Forelimb muscle (tissue), 1 donor: ENCODE measurements at places on chromosomes 11 and 22.

DNA sequence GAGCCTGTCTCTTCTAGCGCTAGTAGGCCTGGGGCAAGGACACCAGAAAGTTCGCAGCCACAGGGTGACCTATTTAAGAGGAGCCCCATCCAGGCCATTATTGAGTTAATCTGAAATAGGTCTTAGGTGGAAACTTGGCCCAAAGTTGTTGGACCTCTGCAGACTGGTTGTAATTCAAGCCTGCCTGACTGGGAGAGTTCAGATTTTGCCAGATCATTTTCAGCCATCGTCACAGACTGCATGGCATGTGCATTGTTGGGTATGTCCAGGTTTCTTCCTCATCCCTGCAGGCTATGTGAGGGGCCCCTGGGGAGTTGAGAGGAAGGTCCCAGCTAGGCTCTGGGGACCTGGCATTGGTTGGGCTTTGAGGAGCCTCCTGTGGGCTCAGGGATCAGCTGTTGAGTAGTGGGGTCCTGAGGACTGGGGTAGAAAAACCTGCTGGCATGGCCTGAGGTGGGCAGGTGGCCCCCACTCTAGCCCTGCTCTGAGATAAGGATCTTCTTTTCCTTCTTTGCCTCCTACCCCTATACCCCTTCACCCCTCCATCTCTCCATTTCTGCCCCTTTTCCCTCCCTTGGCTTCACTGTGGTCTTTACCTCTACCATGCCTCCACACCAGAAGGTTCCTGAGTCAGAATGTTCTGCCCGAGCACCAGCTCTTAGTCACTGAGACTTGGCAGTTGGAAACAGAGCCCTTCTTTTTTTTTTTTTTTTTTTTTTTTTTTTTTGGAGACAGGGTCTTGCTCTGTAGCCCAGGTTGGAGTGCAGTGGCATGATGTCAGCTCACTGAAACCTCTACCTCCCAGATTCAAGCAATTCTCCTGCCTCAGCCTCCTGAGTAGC is 112.7 kb downstream of the MORC2 start:
- no peak for DNase-seq

DNA sequence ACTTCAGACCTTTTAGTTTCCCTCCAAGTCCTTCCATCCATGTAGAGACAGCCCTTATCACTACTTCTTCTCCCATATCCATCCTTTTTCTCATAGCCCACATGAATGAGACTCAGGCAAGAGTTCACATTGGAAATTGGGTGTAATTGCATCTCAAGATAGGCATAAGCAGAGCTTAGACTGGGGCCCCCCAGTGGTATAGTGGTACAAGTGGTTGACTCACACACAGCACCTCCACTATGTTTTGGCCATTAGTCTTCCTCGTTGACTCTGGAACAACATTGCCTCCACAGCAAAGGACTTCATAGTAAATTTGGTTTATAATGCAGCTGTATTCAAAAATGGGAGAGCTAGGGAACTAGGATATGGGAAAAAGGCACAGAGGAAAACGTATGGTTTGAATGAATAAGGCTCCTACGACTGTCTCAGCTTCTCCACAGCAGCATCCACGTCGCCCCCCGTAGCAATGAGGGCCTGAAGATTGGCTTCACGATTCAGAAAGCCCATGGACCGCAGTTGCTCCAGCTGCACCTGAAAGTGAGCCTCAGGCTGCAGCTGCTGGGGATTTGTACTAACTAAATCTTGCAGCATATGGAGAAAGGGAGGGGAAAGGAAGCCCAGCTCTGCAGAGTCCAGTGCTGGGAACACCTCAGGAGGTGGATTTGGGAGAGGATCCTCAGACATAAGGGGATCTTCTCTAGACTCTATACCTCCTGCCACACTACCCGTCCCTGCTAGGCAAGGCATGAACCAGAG is 2.4 kb downstream of the UBQLN3 start:
- no peak for DNase-seq

DNA sequence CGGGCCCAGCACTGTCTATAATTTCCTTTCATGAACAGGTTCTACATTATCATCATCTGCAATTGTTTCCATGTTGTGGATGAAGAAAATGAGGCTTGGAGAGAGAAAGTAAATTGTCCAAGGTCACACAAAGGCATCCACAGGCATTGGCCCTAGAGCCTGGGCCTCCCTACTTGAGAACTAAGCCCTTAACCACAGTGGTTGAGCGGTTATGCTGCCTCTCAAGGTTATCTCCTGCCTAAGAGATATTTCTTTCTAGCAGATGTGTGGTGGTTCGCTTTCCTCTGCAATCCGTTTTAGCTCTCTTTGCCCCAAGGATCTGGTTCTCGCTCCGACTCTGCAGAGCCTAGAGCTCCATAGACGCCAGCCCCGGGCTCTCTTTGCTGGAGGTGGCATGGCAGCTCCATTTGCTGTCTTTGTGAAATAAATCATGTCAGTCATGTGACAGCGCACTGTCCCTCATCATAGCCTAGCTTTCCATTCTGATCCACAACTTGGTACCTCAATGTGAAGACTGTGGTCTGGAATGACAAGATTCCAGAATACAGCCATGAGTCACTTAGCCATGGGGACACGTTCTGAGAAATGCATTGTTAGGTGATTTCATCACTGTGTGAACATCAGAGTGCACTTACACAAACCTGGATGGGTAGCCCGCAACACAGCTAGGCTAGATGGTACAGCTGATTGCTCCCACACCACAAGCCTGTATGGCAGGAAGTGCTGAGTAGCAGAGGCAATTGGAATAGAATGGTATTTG is 27.2 kb downstream of the RPS6KA4 start:
- DNase-seq, result no peak

DNA sequence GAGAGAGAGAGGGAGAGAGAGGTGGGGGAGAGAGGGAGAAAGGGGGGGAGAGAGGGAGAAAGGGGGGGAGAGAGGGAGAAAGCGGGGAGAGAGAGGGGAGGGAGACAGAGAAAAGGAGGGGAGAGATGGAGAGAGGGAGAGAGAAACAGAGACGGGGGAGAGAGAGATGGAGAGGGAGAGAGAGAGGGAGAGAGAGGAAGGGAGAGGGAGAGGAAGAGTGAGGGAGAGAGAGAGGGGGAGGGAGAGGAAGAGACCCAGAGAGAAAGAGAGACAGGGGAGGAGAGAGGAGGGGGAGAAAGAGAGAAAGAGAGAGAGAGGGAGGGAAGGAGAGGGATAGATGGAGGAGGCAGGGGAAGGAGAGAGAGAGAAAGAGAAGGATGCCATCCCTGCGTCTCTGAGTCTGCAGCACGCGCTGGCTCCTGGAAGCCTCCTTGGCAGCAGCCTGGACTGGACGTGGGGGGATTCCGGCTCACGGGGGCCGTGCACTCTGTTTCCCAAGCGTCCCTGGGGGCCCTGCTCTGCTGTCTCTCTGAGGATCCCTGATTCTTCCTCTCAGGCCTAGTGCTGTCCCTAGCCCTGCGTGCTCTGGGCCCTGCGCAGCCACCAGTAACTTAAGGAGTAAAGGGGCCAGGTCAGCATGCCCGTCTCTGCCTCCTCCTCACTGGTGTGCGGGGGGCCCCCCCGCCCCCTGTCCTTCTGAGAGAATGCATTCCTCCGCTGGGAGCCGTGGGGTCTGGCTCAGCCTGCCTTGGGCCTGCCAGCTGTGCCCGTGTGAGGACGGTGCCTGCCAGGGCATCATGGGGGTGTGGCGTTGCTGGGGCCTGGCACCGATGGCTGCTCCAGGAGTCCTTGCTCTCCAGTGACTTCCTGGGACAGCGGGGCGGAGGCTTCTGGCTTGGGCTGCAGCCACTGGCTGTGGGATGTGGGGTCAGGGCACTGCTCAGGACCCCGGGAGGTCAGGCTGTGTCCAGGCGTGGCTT is 429.5 kb downstream of the TBC1D22A start:
- no peak for DNase-seq

DNA sequence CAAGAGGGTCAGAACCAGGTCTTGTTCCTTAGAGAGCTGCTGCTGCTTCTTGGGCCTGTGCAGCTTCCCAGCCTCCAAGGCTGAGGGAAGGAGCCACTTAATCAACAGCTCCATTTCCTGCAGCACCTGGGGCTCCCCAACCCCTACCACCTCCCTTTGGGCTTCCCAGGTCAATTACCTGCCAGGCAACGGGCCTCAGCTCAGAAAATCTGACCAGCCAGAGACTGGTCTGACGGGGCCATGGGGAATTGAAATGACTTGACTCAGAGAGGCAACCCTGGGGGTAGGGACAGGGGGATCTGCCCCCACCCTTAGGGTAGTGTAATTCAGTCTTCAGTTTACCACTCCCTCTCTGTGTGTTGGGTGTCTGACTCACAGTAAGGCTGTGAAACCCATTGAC is 4.7 kb upstream of the MAJIN start:
- DNase-seq, result no peak
